Fibroblast of pulmonary artery (primary cell): ENCODE measurements at places on chromosomes 1 and 21.

- peak; percentile 57 for DNase-seq
These were observed 20.3 kb downstream of the STK40 start for GRCh38 chr1:36365381-36365780.

- peak; percentile 87 for DNase-seq
These were observed 3.7 kb upstream of the QSOX1 start for GRCh38 chr1:180150982-180151381.

DNA sequence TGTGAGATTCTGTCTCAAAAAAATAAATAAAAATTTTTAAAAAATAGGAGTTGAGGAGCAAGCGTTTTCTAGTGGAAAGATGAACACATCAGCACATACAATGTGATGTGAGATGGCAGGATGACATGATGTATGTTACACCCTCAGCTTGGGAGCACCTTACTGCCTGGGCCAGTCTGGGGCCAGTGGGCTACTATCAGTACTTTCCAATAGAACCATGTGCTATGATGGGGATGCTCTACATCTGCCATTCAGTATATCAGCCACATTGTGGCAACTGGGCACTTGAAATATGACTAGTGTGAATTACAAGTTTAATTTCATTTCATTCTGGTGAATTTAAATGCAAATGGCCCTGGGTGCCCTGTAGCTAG, 156.0 kb downstream of the PGBD5 start:
- no peak for DNase-seq

GRCh38 chr1:54409156-54410142, 3.3 kb upstream of the SSBP3 start:
- DNase-seq = no peak

DNA sequence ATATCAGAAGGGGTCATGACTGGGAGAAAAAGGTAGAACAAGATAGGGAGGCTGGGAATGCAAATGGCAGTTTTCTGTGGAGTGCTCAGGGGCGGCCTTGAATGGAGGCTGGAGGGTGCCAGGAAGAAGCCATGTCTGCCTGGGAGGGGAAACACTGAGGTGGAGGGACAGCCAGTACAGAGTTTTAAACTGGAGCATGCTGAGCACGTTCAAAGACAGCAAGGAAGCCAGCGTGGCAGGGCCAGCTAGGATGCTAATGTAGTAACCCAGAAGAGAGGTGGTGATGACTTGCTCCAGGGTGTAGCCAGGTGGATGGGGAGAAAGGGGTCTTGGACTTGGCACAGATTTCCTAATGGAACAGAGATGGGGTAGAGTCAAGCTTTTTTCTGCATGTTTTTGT, 445.8 kb upstream of the VAMP3 start:
- no peak for DNase-seq

DNA sequence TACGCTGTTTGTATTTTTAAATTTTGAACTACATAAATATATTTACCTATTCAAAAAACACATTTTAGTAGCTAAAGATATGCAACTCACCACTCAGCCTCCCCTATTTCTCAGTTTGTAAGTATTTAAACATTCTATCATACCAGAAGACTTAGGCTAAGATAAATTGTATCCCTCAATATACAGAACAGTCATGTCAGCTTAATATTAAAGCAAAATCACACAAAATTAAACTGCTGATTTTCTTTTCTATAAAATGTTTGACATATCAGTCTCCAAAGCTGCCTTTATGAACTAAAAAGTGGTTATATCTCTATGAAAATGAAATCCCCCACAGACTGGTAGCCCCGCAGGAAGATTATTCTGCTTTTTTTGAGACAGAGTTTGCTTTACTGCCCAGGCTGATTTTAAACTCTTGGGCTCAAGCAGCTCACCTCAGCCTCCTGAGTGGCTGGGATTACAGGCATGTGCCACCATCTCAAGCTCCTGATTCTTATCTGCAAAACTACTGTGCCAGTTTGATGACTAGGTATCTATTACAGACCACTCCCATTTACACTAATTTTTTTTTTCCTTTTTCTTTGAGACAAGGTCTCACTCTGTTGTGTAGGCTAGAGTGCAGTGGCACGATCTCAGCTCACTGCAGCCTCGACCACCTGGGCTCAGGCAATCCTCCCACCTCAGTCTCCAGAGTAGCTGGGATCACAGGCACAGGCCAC, 37.6 kb downstream of the NRDC start:
- DNase-seq = no peak

DNA sequence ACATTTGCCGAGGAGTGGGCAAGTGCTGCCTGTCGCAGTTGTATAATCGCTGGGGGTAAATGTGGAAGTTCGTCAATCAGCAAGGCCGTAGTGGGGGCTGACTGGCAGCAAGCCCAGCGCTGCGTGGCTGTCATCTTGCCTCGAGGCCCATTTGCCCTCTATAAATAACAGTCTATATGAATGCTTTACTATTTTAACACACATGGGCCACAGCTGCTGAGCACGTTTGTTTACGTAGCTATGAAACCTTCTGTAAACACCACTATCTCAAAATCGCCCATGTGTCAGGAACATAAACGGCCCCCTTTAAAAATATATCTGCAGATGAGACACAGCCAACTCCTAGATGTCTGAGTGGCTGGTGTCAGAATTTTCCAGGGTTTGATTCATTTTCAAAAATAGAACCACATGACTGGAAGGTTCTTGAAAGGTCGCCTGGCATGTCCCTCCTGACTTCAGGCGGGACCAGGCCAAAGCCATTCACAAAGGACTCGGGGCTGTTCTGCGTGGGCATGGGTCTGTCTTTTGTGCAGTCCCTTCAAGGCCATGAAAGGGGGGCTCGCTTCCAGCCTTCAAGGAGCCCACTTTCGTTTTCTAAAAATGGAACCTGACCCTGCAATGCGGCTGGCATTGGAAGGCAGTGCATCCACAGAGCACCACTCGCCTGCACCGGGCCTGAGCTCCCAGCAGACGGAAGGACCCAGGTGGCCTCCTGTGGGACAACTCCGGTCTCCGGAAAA, 205.5 kb downstream of the KCNJ6 start:
- peak; percentile 21 for DNase-seq

DNA sequence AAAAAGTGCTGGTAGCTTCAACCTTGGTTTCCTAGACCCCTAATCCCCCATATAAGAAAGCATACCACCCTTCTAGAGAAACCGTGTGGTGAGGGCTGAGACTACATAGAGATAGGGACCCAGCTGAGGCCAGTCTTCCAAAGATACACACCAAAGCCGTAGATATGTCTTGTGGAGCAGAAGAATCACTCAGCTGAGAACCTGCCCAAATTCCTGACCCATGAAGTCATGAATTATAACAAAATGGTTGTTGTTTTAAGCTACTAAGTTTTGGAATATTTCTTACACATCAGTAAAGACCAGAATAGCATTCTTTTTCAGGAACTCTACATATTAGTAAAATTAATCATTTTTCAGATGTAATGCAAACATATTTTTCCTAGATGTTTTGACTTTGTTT, 3.3 kb upstream of the SNRPE start:
- peak; percentile 70 for DNase-seq

DNA sequence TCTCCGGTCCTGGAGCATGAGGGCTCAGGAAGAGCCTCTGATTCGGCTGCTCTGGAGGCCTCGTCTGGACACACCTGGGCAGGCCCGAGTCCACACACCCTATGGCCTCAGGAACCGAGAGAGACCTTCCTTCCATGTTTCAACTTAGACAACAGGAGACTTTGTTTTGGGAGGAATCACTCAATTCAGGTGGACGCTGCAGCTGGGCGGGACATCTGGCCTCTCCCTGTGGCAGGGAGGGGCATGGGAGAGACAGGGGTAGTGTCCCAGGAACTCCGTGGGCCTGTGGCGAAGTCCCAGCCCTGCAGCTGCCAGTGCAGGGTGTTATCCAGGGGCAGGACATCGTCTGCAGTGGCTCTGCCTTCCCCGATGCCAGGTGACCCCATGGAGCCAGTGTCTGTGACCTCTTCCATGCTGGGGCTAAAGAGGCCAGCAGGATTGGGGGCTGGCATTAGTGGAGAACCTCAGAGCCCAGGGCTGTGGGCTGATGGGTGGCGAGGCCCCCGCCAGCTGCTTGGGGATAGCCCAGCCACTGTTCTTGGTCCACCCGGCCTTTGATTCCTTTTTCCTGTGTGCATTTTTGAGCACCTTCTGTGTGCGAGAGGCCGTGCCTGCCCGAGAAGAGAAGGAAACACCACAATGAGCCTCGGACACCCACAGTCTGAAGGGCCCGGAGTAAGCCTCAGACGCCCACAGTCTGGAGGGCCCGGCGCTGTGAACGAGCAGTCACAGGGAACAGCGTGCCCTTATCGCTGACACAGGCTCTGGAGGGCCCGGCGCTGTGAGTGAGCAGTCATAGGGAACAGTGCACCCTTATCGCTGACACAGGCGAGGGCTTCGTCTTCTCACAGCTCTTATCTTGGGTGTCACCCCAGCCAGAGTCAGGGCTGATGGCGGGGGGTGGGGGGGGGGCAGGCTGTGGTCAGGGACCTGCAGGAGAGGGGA, 6.2 kb downstream of the COL18A1 start:
- DNase-seq = no peak

GRCh38 chr1:42613803-42614131, 44.5 kb upstream of the PPIH start:
- no peak for DNase-seq

GRCh38 chr1:218347723-218348627, 2.8 kb downstream of the TGFB2 start:
- DNase-seq = peak; percentile 87

- DNase-seq = no peak
These were observed 69.8 kb upstream of the DNAH14 start for GRCh38 chr1:224859651-224860050.

- DNase-seq = peak; percentile 86
These were observed 78.1 kb downstream of the IER5 start for GRCh38 chr1:181166377-181167196.

DNA sequence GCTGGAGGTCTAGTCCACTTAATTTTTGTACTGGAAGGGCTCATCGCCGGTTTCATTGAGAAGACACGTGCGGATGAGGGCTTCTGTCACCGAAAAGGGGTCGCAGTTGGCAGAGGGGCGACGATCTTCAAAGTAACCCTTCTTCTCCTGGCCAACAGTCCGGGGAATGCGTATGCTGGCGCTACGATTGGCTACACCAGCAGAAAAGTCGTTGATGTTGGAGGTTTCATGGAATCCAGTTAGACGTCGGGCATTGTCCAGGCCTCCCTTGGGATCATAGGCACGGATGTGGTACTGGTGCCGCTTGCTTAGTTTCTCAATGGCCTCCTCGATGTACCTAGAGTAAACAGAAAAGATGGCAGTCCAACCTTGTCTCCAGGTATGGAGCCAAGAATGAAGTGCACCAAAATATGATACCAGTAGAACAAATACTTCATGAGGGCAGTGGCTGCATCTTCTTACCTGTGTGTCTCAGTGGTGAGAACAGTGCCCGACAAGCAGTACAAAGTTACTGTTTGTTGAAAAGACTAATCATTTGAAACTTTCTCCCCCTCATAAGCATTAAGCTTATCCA, 7.1 kb downstream of the GLUL start:
- no peak for DNase-seq

- DNase-seq = no peak
These were observed 20.0 kb downstream of the CDC73 start for GRCh38 chr1:193141804-193142203.

GRCh38 chr1:30597711-30598110, 125.7 kb downstream of the MATN1 start:
- DNase-seq = no peak

DNA sequence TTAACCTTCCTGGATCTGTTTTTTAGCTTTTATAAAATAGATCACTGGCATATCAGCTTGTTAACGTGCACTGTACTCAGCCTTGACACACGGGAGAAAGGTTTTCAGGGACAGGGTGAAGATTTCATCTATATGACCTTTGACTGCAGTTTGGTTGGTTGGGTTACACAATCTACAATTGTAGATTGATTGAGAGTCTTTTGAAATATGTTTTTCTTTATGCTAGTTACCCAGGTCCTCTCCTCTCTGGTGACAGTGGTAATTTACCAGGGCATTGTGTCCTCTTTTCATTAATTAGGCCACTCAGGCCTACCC, 48.8 kb downstream of the DDR2 start:
- DNase-seq = no peak

DNA sequence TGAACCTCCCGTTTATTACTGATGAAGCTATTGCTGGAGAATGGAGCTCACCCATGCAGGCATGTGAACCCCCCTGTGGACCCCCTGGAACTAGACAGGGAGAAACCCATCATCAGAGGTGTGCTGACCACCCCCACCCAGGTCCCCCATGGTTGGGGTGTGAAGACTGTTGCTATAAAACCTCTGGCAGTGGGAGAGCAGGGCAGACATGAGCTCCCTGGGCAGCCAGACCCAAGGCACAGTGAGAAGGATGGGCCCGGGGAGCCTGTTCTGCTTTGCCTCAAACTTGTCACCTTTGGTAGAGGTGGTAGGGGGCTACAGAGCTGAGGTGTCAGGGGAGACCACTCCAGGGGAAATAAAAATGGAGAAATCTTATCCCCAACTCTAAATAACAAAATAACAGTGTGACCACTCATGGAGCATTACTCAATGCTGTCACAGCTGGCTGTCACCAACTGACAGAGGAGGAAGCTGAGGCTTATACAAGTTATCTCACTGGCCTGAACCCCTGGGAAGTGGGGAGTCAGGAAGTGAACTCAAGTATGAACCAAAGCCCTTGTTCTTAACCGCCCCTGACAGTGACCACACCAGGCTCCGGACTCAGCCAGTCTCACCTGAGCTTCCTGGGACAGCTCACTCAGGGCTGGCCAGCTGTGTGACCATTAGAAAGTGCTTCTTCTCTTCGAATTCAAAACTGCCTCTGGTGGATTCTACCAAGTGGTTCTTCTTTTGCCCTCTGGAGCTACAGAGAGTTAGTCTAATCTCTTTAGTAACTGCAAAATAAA, 698.8 kb downstream of the MATN1 start:
- no peak for DNase-seq

GRCh38 chr1:193322211-193322610, 135.8 kb upstream of the B3GALT2 start:
- peak; percentile 89 for DNase-seq

DNA sequence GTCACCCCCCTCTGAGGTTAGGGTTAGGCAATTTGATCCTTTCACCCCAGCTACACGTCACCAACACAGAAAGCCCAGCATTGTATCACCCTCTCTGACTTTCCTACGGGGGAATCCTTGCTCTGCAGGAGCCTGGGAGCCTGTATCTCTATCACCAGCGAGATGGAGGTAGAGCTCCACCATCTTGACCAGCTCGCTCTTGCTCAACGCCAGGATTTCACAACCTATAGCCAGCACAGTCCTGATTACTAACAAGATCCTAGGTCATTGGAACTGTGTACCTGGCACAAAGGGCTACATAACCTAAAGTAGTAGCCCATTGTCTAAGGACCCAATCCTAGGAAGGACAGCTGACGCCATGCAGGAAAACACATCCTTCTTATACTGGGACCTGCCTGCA, 66.1 kb downstream of the DMRTA2 start:
- DNase-seq = no peak

DNA sequence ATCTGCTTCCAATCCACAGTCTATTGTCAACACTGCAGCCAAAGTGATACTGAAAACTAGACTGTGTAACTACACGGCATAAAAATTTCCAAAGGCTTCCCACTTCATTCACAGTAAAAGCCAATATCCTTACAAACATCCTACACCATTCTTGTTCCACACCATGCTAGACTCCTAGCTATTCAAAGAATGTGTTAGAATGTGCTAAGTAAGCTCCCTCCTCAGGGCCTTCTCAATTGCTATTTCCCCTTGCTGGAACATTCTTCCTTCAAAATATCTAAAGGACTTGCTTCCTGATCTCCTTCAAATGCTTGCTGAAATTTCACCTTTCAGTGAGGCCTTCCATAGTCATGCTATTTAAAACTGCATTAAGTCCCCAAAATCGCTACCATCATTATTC, 228.1 kb downstream of the AKT3 start:
- DNase-seq = peak; percentile 20

GRCh38 chr1:25993197-25993951, 4.5 kb downstream of the PAFAH2 start:
- DNase-seq = no peak

GRCh38 chr1:19644395-19644680, 227 bp downstream of the NBL1 start:
- no peak for DNase-seq
